ENCODE measurements at places on chromosomes 1 and 21.
A peak's percentile ranks its signal among the peaks of the same experiment; 100 is the strongest.

- peak; percentile 2 for DNase-seq
These were observed 161.4 kb downstream of the SLC35F3 start for GRCh38 chr1:234065794-234066447.

DNA sequence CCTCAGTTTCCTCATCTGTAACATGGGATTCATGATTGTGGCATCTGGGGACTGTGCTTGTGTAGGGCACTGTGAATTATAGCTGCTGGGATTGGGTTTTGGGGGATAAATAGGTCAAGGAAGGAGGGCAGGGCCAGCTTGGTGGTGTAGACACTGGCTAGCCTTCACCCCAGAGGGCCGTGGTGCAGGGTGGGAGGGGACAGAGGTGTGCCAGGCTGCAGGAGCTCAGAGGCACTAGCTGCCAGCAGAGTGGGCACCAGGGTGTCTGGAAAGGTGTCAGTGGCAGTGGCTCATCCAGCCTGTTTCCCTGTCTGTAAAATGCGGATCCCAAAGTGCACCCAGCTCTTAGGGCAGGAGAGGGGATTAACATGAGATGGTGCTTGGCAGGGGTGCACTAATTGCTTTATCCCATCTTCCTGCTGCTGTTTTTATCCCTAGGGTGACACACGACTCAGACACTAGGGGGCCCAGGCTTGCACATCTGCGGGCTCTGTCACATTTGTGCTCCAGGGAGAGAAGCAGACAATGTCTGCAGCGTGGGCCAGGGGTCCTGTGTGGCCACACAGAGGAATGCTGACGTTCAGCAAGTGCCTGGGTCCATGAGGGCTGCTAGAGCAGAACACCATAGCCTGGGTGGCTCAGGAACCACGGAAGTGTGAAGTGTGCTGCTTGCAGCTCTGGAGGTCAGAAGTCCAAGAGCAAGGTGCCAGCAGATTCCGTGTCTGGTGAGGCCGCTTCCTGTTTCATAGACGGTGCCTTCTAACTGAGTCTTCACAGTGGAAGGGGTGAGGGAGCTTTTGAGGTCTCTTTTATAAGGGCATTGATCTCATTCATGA, 19.3 kb downstream of the OBSCN start:
- peak; percentile 11 for DNase-seq

- DNase-seq: no peak
These were observed 74.0 kb downstream of the MAB21L3 start for GRCh38 chr1:116185161-116185701.

DNA sequence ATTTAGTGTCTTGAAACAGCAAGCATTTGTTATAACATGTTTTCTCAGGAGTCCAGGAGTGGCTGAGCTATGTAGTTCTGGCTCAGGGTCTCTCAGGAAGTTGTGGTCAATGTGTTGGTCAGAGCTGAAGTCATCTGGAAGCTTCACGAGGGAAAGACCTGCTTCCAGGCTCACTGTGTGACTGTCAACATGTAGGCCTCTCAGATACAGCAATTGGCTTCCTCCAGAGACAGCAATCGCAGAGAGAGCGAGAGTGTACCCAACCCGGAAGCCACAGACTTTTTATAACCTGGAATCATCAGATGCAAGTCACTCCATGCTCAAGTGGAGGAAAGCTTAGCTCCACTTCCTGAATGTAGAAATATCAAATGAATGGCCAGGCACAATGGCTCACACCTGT, 40.9 kb downstream of the TNFRSF9 start:
- no peak for DNase-seq

GRCh38 chr21:31331231-31331630, 12.8 kb downstream of the TIAM1 start:
- no peak for DNase-seq

GRCh38 chr1:30911059-30911954, 2.7 kb upstream of the SDC3 start:
- peak; percentile 71 for DNase-seq

GRCh38 chr1:1213345-1214265, at the start of gene TNFRSF4:
TSS of gene TNFRSF4 (minus strand) at chr1:1214153. CDS start at chr1:1214127, 26 bp downstream.
- no peak for DNase-seq

GRCh38 chr1:209238356-209238755, 345.2 kb upstream of the CAMK1G start:
- no peak for DNase-seq

DNA sequence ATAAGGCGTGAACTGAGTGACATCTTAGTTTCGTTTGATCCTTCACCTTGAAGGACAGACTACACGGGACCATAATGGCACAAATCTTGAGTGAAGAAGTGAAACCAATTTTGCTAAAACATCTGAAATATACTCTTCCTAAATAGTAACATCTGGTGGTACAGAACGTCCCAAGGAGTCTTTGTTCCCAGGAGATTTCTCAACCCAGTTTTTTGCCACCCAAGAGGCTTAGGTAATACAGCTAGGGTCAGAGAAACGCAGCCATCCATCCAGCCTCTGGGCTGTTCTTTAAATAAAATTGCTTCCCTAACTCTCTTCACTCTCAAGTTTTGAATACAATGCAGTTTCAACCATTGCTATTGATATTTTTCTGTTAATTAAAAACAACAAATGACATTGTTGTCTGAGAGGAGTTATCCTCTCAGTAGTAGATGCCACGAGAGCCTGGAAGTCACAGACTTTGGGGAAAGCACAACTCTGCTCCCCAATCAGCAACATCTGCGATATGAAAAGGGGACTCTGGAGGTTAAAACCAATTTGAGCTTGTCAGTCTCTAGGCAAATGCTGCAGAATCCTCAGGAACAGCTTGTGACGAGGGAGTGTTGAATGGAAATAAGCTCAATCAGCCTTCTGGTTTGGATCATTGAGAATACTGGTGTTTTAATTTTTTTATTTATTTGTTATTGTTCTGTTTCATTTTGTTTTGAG, 394.3 kb upstream of the ADGRL2 start:
- DNase-seq: no peak

- DNase-seq: no peak
These were observed 26.5 kb downstream of the OSBPL9 start for GRCh38 chr1:51643362-51643761.

DNA sequence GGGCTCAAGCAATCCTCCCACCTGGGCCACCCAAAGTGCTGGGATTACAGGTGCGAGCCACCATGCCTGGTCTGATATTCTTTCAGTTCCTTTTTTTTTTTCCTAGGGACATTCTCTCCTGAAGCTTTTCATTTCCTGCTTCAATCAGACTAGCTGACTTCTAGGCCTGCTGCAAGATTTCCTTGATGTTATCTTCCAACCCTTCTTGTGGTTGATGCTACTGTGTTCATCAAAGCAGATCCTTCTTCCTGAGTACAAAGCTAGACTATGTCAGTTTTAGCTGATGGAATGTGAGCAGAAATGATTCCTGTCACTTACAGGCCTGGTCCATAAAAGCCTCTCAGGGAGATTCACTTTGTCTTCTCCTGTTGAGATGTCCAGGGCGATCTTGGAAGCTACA, 146.4 kb downstream of the CDC7 start:
- peak; percentile 7 for DNase-seq

DNA sequence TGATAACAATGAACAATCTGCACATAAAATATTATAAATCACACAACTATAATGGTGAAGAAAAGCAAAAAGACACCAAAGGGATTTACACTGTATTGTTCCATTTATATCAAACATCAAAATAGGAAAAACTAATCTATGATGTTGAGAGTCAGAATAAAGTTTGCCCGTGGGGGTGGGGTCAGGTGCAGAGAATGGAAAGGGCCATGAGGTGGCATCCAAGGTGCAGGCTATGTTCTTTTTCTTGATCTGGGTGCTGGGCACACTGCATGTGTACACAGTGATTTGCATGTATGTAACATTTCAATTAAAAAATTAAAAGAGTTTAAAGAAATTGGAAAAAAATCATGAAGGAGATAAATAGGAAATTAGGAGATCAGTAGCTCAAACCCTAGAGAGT, 127.3 kb downstream of the DSCAM start:
- DNase-seq: no peak

DNA sequence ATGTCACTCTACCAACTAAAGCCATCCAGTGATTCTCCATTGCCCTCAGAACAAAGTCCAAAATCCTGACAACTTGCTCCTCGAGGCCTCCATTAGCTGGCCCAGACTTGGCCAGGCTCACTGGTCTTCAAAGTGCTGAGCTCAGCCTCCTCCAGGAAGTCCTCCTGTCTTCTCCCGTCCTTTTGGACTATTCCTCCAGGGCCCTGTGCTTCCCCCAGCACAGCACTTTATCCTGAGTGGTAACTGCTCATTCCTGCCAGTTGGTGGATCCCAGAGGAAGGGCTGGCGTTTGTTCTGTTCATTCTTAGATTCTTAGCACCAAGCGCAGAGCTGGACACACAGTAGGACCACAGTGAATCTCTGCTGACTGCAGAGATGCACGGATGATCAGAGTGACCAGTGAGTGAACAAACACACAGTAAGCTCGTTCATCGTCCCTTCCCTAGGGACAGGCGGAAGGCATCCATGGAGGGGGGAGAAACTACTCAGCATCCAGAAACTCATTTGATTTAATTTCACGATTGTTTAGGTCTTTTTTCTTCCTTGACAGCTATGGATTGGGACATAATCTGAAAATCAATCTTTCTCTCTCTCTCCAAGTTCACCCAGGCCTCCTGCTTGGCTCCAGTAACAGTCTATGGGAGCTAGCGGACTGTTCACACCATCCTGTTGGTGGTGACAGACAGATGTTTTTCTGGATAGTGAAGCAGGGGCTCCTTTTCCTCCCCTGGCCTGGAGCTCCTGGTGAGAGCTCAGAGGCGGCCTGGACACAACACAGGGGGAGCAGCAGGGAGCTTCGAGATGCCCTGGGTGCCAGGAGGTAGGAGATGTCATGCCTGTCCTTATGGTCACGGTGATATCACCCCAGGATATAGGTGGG, 180.2 kb downstream of the PTPRU start:
- no peak for DNase-seq

DNA sequence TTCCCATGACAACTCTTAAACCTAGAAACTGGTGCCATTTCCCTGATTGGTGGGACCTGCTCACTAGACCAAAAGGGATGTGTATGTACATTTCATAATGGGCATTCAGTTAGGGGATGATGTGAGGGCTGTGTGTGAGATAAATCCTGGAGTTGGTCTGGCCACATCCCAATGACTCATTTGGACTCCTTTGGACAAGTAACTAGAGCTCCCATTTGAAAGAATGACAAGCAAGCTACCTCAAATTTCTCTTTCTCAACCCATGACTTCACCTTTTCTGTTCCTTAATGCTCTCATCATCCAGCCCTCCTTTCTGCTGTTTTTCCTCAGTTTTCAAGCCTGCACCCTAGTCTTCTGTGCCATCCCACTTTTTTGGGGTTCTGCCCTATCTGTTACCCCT, 27.9 kb downstream of the EBNA1BP2 start:
- DNase-seq: no peak

DNA sequence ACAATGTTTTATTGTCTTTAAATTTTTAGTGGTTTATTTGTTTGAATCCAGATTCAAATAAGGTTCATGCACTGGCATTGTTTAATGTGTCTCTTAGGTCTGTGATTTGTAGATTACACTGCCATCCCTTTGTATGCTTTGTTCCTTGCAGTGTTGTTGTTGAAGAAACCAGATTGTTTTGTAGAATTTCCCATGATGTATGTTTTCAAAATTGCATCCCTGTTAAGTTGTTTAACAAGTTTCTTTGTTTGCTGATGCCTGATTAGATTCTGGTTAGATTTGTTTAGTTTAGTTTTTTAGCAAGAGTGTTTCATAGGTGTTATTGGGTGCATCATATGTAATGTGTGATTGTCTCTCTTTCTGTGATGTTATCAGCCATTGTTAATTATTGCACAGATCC, 5.5 kb upstream of the AVPR1B start:
- DNase-seq: no peak

DNA sequence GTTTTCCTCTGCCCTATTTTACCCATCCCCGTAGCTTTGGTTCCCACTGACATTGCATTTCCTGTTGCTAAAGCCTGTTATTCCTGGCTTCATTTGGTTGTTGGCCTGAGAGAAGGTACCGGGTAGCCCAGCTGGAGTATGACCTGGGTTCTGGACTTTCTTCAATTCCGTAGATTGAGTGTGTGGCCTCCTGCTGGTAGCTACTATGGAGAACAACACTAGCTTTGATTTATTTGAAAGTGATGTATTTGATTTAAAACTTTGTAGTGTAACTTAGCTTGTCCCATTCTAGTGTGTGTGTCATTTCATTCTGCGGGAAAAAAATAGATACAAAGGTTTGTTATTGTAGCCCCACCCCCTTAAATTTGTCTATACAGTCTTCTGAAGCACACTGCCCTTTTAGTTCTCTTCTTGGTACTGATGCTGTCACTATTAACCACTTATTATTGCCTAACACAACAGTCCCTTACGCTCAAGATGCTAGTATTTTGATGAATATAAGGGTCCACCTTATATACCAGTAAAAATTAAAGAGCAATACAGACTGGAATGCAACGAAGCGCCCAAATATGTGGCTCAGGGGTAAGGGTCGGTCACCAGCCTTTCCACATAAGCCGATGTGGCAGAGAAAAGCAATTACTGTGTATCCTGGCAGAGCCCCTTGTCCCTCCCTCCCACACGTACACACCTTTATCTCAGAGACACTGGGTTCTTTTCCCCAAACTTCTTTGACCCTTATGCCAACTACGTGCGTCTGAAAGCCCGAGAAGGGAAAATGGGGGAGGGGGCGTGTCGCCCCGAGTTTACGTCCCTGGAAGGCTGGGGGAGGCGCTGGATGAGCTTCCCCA, 643 bp upstream of the MOV10 start:
- DNase-seq: peak; percentile 60

DNA sequence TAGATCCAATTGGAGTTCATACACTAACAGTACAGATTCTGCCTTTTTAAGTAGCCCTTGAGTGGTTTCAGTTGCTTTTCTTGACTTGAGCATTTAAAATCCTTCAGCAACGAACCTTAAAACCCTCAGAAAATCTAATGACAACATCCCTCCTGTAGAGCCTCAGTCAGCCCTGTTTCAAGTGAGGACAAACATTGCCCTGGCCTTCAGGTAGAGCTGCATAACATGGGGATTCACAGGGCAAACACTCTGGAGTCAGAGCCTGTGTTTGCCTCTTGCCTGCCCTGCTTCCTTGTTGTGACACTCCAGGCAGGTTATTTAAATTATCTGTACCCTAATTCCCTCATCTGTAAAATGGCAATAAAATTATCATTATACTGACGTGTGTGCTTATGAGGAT, 96.1 kb upstream of the KCNA3 start:
- no peak for DNase-seq

DNA sequence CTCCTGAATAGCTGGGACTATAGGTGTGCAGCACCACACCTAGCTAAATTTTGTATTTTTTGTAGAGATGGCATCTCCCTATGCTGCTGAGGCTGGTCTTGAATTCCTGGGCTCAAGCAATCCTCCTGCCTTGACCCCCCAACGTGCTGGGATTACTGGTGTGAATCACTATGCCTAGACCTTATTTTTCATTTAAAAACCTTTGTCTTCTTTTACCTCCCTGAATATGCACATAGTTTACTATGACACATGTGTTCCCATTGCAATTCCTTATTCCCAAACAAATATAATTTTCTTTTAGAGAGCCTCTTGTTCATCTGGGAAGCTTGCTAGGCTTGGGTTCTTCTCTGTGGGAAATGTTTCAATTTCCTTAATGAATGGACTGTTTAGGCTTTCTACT, 16.8 kb downstream of the SH3BGR start:
- no peak for DNase-seq

- DNase-seq: no peak
These were observed 121.9 kb downstream of the CRYAA start for GRCh38 chr21:43290421-43291346.

Data from HFFc6 (cell line).